ENCODE measurements at places on chromosomes 5 and 9. TPM values are rescaled to one million over a fixed set of nuclear protein-coding genes. Genes with fewer than 3 reads are reported as not detected.

The CDC25C gene
- 8.4 TPM for polyA plus RNA-seq

The SLC9A3 gene
- polyA plus RNA-seq, result 34.9 TPM

The PCDHA1 gene
- 0.06 TPM for polyA plus RNA-seq

The STKLD1 gene
- 3.4 TPM for polyA plus RNA-seq
